Uterus (tissue), 4 donors: ENCODE measurements at places on chromosomes 3 and 15.

GRCh38 chr3:4834403-4834866 lies 144.8 kb upstream of the BHLHE40 start:
- no peak for DNase-seq

DNA sequence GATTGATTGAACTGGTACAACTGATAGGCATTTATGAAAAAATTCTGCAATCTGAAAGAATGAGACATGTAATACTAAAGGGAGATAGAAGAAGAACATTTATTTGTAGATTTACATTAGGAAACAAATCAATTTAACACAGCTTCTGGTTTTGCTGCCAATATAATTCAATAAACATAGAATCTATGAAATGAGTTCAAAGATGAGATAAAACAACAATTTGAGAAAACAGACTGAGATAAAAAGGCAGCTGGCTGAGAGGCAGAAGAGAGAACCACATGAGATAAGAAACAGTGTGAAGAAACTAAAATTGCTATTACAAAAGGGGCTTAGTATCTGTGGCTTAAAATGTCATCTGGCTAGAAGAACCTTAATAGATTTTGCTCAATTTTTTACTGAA lies 176.6 kb downstream of the PYDC2 start:
- no peak for DNase-seq

DNA sequence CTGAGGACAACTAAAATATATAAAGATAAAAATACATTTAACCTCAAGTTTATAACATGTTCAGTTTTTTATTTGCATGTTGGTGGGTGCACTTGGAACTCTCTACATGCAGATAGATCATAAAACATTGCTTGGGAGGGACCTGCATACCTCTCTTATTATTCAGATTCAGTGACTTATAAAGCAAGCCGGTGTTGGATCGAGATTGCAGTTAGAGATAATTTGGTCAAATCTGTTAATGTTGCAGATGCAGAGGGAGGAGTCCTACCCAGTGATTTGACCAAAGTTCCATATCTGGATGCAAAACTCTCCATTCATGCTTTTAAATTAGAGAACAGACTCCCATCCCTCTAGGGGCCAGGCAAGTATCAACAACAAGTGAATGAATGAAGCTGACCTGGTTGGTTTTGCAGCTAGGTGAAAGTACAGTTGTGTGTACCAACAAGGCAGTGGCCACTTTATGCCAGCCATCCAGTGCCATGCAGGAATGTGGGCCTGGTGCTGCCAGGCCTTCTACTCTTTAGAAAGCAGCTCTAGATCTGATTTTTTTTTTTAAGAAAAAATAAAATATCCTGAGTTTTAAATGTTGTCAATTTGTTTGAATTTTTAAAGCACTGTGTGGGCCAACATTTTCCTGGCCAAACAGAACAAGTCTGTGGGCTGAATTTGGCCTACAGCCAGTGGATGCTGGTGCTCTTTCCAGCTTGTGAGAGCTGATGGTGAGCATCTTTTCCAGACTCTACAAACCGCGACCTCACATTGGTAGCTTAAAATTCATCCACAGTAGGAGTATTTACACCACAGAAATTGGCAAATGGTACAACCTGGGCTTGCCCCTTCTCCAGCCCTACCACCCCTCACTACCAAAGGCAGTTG lies 12.3 kb downstream of the CDIN1 start:
- peak; percentile 30 for DNase-seq

DNA sequence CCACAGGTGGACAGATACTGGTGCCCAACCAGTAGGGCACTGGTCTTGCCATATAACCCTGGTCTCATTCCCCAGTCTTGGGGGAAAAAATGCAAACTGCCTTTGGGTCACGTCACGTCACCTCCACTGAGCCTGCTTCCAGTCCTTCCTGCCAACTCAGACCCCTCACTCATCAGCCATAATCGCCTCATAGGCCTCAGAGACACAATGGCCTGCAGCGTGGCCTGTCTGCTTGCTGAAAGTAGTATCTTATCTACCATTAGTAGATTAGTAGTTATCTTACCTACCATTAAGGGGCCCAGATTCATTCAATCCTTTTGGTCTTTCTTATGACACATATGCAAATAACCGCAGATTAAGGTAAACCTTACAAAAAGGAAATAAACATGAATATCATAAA lies 93.8 kb downstream of the FAM174B start:
- DNase-seq, result no peak

- DNase-seq, result no peak
Measured at GRCh38 chr3:188745031-188745430, 426.7 kb upstream of the TPRG1 start.

- DNase-seq, result no peak
Measured at GRCh38 chr3:178777718-178778411, 241.6 kb downstream of the KCNMB2 start.
